AML-193 (cell line): ENCODE measurements at places on chromosomes 13 and 19.

DNA sequence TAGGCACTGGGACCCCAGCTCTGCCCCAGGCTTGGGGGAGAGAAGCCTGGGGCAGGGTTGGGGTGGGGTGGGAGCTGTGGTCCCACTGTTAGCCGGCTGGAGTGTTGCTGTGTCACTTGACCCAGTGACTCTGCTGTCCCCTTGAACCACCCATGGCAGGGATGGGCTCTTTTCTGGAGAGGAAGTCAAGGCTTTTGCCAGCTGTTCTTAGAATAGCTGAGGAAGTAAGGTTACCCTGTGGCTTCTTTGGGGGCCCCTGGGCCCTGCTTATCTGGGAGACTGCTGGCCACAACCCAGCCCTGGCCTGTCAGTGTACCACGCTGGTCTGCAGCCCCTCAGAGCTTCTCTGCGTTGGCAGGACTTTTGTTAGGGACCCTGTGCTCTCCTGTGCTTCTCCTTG lies 9.1 kb downstream of the PNPLA6 start:
- peak; percentile 66 for DNase-seq

DNA sequence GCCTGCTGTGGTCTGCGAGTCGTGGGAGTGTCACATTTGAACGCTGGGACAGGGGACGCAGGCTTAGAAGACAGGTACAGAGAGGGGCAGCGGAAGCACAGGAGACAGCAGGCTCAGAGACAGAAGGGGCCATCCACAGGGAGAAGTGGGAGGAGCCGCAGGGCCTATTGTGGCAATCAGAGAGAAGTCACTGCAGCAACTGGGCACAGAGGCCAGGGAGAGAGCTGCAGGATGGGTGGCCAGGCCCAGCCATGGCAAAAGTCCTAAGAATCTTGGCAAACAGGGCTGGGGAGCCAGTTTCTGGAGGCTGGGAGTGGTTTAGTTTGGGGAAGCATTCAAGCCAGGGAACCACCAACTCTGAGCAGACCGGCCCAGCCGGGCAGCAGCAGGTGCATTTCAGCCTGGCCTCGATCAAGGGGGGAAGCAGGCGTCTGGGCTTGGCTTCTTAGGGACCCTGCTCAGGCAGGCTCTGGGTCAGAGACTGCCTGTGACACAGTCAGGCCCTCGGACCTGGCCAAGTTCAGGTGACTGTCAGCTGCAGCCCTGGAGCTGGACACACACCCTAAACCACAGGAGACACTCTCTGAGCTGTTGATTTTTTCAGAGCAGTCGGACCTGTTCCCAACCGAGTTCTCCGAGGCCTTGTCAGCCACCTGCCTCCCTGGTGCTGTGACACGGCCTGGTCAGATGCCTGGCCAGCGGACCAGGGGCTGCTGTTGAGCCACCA lies 11.8 kb downstream of the SH3GL1 start:
- no peak for DNase-seq

DNA sequence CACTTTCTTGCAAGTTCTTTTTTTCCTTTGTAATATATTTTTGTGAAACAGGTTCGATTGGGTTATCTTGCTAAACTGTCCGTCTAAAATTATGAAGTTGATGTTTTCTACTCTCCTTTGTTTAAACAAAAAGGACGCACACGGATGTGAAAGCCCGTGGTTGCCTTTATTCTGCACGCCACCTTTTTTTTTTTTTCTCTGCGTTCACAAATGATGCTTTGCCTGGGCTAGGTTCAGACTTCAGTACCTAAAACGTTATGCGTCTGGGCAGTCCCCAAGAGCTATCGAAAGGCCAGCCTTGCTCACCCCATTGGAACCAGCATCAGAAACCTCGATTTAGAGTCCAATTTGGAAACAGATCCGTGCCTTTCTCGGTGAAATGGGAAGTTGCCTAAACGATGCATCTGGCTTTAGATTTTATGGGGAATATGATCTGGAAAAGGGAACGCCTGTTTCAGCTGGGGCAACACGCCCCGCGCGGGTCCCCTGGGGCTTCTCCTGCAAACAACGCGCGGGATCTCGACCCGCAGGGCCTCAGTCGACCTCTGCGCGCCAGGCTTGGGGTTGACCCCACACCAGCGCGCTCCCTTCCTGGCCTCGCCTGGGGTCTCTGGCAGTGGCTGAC lies 113.9 kb downstream of the KCNRG start:
- no peak for DNase-seq

- no peak for DNase-seq
These were observed 42.0 kb downstream of the SLC15A1 start for GRCh38 chr13:98710521-98710920.

- no peak for DNase-seq
These were observed 25.7 kb upstream of the VSTM2B start for GRCh38 chr19:29499921-29500590.

- no peak for DNase-seq
These were observed 329.8 kb upstream of the MIR17HG start for GRCh38 chr13:91017669-91018053.

DNA sequence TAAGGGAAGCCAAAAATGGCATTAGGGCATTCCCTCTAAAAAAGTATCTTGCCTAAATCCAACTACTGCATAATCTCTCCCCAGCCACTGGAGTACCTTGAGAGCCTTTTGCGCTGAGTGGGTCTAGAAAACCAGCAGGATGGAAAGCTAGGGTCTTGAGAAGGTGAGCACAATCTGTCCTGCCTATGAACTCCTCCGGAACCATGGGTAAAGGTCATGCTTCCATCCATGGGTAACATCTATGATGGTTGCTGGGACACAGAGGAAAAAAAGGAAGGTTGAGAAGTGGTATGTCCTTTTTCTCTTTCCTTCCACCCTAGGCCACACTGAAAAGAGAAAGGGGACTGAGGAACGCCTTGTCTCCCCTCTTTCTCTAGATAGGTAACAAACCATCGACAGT lies 52.4 kb downstream of the ZNF676 start:
- DNase-seq, result no peak

DNA sequence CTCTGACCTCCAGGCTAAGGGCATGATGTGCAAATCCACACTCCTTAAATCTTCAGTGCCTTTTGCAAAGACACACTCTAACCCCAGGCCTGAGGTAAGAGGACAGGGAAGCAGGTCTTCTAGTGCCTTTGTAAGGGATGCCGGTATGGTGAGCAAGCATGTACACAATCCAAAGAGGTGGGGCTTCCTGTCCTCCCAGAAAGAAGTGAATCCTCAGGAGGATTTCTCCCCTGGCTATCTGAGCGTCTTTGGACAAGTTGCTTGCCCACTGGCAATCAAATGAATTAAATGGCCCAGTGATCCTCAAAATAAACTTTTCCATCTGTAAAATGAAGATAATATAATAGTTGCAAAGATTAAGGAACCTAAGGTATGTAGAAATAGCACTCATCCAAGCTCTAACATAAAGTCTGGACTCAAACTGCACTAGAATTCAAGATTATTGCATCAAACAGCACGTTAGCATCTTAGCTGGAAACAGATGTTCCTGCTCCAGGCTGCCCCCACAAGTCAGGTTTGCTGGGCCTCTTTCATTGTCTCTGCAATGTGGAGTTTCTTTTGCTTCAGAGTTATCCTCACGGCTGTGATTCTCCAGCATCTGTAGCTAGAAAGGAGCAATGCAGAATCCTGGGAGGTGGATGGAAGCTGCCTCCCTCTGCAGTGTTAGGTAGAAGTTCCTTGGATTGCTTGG lies 249.6 kb downstream of the TSHZ3 start:
- no peak for DNase-seq

DNA sequence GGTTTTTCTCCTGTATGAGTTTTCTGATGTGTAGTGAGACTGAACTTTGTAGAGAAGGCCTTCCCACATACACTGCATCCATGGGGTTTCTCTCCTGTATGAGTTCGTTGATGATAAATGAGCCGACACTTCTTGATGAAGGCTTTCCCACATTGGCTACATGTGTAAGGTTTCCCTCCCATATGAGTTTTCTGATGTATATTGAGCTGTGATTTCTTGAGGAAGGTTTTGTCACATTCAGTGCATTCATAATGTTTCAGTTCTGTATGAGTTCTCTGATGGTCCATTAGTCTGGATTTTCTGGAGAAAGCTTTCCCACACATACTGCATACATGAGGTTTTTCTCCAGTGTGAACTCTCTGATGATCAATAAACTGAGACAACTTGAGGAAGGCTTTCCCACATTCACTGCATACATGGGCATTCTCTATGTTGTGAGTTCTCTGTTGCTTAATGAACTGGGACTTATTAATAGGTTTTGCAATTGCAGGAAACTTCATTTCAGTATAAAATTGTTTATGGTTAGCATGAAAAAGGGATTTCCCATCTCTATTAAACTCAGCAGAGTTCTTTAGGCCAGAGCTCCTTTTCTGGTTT lies 7.5 kb upstream of the ZNF350 start:
- DNase-seq, result no peak

- DNase-seq, result peak; percentile 43
These were observed 106.4 kb upstream of the MLNR start for GRCh38 chr13:49113526-49114286.

GRCh38 chr13:51923983-51924539 lies 62.3 kb downstream of the CCDC70 start:
- DNase-seq, result peak; percentile 17

DNA sequence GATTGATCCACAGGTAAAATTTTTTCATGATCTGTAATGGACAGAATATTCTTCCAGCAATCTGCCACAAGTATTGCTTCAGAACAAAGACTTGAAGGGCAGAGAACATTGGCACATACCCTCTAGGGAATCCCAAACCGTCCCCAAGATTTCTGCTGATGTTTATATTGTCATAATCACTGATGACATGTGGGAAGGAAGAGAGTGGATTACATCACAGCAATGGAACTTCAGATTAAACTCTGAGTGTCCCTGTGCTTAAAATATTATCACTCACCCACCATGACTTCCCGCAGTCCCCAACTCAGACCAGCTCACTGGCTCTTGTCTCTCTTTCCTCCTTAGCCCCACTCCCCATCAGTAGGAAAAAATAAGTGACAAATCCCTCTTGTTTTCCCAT lies 8.5 kb upstream of the TPT1 start:
- DNase-seq, result no peak

DNA sequence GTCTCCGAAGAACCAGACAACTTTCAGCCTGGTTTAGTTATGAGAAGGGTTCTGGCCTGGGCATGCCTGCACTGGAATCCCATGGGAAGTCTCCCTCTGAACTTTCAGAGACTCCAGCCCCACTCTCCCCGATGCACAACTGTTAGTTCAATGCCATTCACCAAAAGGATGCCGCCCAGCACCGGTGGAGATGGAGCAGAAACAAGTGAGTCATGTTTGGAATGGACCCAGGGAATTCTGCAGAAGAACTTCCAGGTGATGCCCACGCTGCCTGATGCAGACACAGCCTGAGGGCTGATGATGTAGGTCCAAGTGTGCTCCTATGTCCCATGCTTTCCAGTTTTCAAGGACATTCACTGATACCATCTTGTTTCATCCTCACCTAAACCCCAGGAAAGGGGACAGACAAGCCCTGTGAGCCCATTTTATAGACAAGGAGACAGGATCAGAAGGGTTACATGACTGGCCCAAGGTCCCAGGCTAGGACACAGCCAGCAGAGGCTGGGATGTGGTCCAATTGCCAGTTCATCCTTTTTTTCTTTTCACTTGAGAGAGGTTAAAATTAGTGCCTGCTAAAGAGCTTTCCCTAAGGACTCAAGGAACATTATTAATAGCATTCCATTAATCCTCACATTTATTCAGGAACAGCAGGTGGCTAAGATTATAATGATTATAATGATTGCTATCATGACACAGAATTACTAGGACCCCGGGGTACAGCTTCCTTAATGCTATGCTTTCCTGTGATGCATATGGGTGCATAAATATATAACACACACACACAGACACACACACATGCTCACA lies 39.5 kb downstream of the SIAH3 start:
- no peak for DNase-seq

- no peak for DNase-seq
These were observed 1.0 kb upstream of the KDM4B start for GRCh38 chr19:4967738-4968461.

DNA sequence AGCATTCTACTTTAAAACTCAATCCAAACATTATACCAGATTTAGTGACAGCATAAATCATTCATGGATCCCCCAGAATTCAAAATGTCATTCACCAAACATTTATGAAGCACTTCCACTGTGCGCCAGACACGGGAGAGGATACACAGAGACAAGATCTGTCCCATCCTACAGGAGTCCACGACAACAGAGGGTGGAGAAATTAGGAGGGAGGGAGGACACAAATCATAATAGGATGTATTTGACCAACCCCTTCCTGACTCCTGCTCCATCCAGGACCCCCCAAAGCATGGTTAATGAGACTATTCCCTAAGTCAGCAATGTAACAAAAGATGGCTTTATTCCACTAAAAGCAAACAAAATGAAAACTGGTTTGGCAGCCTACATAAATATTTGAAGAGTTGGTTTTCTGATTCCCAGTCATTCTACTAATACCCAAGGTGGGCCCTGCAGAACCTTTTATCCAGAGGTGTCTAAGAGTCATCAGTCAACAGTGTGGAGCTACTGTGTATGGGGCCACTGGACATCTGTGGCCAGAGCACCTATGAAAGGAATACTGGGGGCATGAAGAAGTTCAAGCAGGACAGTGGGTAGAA lies 62.8 kb upstream of the DOCK9 start:
- DNase-seq, result no peak

GRCh38 chr19:33689868-33690267 lies 68.1 kb downstream of the CHST8 start:
- no peak for DNase-seq

DNA sequence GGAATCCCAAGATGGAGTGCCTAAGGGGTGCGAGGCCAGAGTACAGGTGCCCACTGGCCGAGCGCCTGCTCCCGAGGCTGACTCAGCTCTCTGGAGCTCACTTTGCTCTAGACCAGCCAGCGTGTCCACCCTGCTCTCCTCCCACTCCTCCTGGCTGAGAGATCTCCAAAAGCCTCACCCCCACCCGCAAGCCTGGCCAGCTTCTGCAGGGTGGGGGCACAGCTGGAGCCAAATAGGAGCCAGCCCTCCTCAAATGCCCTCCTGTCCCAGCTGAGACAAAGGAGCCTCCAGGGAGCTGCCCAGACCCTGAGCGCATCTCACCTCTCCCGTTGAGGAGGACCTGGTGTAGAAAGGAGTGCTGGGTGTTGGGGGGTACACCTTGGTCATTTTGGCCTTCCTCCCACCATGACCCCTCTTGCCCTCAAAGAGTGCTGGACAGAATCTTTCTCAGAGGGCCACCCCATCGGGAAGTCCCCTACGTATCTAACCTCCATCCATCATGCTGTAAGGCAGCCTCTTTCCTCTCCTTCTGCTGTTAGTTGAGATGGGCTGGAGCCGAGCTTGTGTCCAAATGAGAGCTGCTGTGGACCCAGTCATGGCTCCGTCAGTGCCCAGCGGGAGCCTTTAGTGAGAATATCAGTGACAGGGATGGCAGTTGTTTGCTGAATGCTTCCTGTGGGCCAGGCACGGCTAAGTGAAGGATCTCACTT lies 123.9 kb upstream of the VSTM2B start:
- DNase-seq, result no peak

- no peak for DNase-seq
These were observed 174.6 kb downstream of the SPRY2 start for GRCh38 chr13:80166352-80166751.

DNA sequence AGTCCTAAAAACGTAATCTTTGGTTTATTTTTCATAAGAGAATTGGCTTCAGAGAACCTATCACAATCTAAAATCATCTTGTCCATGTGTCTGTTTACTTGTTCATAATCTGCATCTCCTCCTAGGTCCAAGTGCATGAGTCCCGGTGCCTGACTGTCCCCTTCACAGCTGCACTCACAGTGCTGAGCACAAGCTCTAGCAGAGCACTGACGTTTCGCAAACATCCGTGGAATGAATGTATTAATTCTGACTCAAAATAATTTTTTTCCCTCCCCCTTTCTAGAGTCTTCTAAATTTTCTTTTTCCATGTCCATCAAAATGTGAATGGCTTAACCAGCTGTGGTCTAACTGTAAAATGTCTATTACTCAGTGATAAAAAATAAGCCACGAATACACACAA lies 245.5 kb upstream of the TSHZ3 start:
- no peak for DNase-seq
